Lung (tissue), 17 donors: ENCODE measurements at places on chromosomes 16 and 17. TPM values are rescaled to one million over a fixed set of nuclear protein-coding genes. Genes with fewer than 3 reads are reported as not detected.

The NT5M gene
- total RNA-seq = 2.8 TPM

The ERAL1 gene
- 28.4 TPM for total RNA-seq

The AHSP gene
- total RNA-seq = 47.8 TPM

The TERB1 gene
- total RNA-seq = not detected

The PNMT gene
- total RNA-seq = 1.9 TPM

The KRTAP3-1 gene
- total RNA-seq = not detected

The MMP2 gene
- total RNA-seq = 291 TPM

The SEPTIN1 gene
- total RNA-seq = 4.6 TPM

The TPSG1 gene
- 2.9 TPM for total RNA-seq

The NPIPB5 gene
- 338 TPM for total RNA-seq

The AGRP gene
- 1.4 TPM for total RNA-seq

The KRTAP4-4 gene
- total RNA-seq = not detected

The TMEM100 gene
- 74.7 TPM for total RNA-seq

The SDR42E2 gene
- total RNA-seq = not detected

The ACAP1 gene
- total RNA-seq = 27.0 TPM

The UBB gene
- total RNA-seq = 1,313 TPM

The EPN3 gene
- total RNA-seq = 1.3 TPM

The LGALS9C gene
- not detected for total RNA-seq

The PRSS33 gene
- total RNA-seq = 0.12 TPM

The CIBAR2 gene
- total RNA-seq = 49.0 TPM

The OTOP3 gene
- not detected for total RNA-seq

The RSAD1 gene
- total RNA-seq = 31.2 TPM

The G6PC1 gene
- 0.09 TPM for total RNA-seq

The HOXB1 gene
- total RNA-seq = not detected

The ZP2 gene
- 0.17 TPM for total RNA-seq

The CFAP20 gene
- total RNA-seq = 86.3 TPM

The KRT23 gene
- 1.3 TPM for total RNA-seq

The LAT gene
- total RNA-seq = 14.3 TPM
